Nephron progenitor cell (in vitro differentiated cells): ENCODE measurements at places on chromosomes 2 and 18.

- no peaks in the 10 kb centered on the region for H3K4me1 ChIP-seq
- no peaks in the 10 kb centered on the region for H3K27me3 ChIP-seq
- H3K36me3 ChIP-seq = no peaks in the 10 kb centered on the region
- no peak for DNase-seq
- H3K4me3 ChIP-seq = no peak overlapping the region
Observed at GRCh38 chr2:225288986-225289385, 110.5 kb upstream of the NYAP2 start.

- no peaks in the 10 kb centered on the region for H3K27me3 ChIP-seq
- H3K4me1 ChIP-seq = no peaks in the 10 kb centered on the region
- no peak overlapping the region for H3K4me3 ChIP-seq
- no peak for DNase-seq
Observed at GRCh38 chr2:207567671-207568070, 37.9 kb downstream of the CREB1 start.

GRCh38 chr2:21317131-21317530 lies 193.4 kb downstream of the TDRD15 start:
- H3K4me3 ChIP-seq = no peak overlapping the region
- no peaks in the 10 kb centered on the region for H3K36me3 ChIP-seq
- DNase-seq = peak; percentile 59
- H3K27me3 ChIP-seq = peaks cover 27% of the 10 kb centered on the region

DNA sequence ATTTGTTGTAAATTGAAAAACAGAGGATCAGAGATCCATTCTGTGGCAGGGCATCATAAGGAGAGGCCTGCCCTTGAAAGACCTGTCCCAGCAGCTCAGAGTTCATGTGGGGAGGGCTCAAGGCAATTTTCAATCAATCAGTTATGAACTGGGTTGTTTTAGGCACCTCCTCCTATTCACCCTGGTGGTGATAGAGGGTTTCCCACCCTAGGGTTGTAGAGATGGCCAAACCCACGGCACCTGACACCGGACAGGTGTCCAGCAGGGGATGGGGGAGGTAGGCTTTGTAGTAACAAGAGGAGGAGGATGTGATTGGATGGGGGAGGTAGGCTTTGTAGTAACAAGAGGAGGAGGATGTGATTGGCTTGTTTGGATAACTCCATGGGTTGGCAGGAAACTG lies 205.7 kb downstream of the SOCS6 start:
- no peak overlapping the region for H3K4me3 ChIP-seq
- H3K27ac ChIP-seq = no peak overlapping the region
- no peak for DNase-seq
- H3K36me3 ChIP-seq = no peaks in the 10 kb centered on the region
- H3K4me1 ChIP-seq = no peaks in the 10 kb centered on the region

DNA sequence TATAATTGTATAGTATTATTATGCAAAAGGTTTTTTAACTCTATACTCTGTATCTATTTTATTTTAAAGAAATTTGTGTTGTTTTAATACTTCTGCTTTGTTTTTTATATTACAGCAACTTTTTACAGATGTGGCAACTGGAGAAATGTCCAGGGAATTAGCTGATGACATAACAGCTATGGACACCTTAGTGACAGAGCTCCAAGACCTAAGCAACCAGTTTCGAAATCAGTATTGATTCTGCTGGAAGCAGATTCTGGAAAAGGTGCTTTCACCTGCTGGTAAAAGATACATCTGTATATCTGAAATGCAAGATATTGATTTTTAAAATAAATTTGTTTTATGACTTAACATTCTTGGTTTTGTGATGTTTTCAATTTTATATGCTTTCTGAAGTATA lies 126.1 kb upstream of the LTBP1 start:
- H3K36me3 ChIP-seq = peaks cover 3% of the 10 kb centered on the region
- no peaks in the 10 kb centered on the region for H3K27me3 ChIP-seq
- no peak for DNase-seq

DNA sequence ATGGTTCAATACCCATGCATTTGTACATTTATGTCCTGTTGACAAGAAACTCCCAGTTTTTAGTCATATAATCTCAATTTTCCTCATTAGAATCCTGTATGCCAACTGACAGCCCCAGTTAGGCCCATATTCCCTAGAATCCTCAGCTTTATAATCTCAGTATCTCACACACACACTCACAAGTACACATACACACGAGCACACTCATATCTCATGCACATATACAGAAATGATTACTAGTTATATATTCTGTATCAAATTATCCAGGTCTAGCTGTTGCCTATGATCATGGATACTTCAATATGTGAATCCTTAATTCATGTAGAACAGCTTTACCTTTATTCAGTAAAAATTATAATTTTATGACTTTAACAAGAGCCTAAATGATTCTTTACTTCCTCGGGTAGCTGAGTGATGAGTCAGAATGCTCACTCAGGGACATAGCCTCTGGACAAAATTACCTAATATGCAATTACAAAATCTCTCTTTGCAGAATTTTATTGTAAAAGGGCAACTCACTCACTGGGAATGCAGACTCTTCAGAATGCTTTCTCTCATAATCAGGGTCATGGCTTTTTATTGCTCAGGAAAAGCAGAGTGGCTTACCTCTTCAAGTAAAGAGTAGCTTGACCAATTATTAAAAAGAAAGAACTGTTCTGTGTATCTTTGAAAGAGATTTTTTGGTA lies 193.6 kb upstream of the PIK3C3 start:
- H3K4me1 ChIP-seq = peaks cover 41% of the 10 kb centered on the region
- H3K4me3 ChIP-seq = no peak overlapping the region
- no peak for DNase-seq
- no peaks in the 10 kb centered on the region for H3K36me3 ChIP-seq
- H3K27me3 ChIP-seq = peaks cover 7% of the 10 kb centered on the region

DNA sequence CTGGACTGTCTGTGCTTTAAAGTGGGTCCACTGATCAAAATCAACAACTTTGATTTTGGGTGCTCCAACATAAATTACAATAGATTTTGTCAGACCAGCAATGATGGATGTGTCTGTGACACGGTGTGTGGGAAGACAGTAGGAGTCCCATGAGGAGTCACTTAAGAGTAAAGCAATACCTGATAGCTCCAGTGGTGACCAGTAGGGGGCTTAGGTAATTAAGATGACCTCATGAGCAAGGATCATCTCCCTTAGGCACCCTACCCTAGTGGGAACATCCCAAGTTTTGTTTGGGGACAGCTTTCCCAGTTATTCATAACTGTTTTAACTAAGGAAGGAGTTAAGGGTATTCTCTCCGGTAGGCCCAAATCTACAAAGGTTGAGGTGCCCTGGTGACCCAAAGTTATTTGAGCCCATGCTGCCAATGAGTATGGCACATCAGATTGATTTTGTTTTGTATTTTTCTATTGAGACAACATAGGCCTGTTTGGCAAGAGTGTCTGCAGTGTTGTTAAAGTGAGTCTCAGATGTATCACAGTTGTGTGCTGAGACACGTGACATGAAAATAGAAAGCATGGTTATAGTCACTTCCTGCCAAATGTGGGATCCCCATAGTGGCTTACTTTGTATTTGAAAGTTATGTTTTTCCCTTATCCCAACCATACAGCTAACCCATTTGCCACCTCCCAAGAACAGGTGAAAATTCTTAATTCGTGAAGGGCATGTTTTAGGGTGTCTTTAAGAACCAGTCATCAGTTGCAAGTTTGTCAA lies 1337.6 kb upstream of the SLC39A10 start:
- no peaks in the 10 kb centered on the region for H3K36me3 ChIP-seq
- no peak for DNase-seq
- no peaks in the 10 kb centered on the region for H3K4me1 ChIP-seq
- H3K4me3 ChIP-seq = no peak overlapping the region
